ENCODE measurements at places on chromosomes 7 and 10.

- no peak for DNase-seq
Measured at GRCh38 chr10:113552701-113553100, at the start of gene HABP2. TSS of gene HABP2 (plus strand) at chr10:113553053. CDS start at chr10:113553122, 69 bp downstream.

- peak; percentile 87 for DNase-seq
Measured at GRCh38 chr10:26780793-26781601, 79.8 kb downstream of the ABI1 start.

DNA sequence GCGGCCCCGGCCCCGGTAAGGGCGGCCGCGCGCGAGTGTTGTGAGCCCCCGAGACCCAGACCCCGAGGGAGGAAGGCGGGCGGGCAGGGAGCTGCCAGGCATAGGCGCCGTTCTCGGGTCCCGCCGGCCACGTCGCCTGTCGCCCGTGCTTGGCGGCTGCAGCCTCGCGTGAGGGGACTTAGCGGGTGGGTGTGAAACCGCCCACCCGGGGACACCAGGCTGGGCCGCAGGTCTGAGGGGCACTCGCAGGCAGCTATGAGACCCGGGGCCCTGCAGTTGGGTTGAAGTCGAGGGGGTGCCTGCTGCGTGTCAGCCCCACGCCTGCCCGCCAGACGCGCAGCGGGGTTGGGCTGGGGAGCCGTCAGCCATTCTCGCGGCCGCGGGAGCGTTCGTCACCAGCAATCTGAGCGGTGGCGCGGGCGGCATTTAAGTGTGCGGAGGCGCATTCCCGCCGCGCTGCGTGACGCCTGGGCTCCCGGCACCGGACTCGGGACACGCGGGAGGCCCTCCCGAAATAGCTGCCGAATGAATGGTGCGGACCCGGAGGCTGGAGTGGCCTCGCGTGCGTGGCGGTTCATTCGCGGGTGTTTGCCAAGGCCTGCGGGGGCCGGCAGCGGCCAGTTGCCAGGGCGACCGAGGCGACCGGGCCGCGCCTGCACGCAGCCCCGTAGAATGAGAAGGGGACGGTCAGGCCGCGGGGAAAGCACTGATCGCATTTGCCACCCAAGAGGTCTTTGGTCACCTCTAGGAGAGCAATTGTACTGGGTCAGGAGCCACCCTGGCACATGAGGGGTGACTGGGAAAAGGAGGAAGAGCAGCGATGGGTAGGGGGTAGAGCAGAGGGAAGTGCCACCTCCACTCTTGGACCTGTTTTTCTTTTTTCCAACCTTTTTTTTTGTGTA lies 750 bp downstream of the ZNF398 start:
- peak; percentile 47 for DNase-seq

DNA sequence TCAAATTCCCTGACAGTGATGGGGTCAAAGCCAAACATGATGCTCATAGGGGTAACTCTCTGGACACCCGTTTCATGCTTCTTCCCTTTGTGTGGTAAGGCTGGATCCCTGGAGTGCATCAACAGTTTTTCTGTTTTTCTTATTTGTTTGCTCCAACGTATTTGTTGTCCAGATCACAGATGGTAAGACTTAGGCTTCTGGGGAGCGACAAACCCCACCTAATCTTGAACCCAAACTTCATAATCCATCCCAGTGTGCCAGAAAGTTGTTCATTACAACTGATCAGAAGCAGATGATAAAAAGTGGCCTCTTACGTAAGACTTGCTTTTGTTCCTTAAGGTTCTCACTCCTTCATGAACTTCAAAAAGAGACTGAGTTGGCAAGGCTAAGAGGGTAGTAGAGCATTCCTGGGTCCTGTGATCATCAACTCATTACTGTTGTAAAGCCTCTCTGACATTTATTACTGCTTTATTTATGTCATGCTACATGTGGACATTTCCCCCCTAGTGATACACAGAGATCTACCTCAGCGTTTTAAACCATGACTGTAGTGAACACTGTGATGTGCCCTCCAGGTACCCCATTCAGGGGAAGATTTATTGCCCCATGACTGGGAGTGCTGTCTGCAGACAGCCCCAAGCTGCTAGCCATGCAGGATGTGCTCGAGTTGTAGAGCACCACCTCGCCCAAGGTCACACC lies 125.6 kb downstream of the CCDC71L start:
- peak; percentile 62 for DNase-seq

GRCh38 chr7:295155-296154 lies 5.5 kb downstream of the FOXL3 start:
- no peak for DNase-seq

DNA sequence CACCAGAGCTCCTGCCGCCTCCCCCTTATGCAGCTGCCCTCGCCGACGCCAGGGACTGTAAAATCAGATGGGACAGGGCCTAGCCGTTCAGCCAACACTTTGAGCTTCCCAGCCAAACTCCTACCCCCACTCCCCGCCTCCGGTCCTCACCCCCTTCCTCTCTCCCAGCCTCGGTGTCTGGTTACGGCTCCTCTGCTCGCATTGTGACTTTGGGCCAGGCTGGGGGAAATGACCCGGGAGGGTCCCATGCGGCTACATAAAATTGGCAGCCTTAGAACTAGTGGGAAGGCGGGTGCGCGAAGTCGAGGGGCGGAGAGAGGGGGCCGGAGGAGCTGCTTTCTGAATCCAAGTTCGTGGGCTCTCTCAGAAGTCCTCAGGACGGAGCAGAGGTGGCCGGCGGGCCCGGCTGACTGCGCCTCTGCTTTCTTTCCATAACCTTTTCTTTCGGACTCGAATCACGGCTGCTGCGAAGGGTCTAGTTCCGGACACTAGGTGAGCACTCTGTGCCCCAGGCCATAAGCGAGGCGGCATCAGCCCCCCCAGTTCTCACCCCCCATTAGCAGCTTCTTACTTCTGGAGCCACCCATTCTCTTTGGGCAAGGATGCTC lies at the start of gene KAZALD1:
KAZALD1 (plus strand) TSS at position 366 of the 608 bp plus-strand sequence. CDS start 604 bp downstream, outside the sequence.
- DNase-seq, result peak; percentile 85

- peak; percentile 64 for DNase-seq
Measured at GRCh38 chr7:81013083-81013817, 94.4 kb upstream of the SEMA3C start.

GRCh38 chr7:73340514-73340913 lies 12.6 kb downstream of the FKBP6 start:
- no peak for DNase-seq

GRCh38 chr7:44621034-44621749 lies 14.8 kb downstream of the OGDH start:
- DNase-seq, result peak; percentile 80
